Foreskin fibroblast (primary cell): ENCODE measurements at places on chromosomes 1 and 21.
A peak's percentile ranks its signal among the peaks of the same experiment; 100 is the strongest.

DNA sequence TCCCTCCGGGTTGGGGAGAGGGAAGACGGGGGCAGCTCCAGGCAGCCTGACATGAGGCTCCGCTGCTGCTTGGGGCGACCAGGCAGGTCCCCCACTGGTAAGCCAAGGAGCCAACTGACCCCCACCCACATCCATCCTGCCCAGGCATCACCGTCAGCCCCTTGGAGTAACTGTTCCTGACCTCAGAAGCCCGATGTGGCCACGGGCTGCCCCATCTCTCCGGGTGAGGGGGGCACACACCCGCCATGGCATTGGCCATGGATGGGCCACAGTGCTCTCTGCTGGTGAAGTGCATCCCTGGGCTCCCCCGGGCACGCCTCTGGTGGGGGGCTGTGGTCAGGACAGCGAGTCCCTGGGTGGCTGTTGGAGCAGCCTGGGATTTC lies 100.0 kb downstream of the CRYAA start:
- DNase-seq, result no peak

DNA sequence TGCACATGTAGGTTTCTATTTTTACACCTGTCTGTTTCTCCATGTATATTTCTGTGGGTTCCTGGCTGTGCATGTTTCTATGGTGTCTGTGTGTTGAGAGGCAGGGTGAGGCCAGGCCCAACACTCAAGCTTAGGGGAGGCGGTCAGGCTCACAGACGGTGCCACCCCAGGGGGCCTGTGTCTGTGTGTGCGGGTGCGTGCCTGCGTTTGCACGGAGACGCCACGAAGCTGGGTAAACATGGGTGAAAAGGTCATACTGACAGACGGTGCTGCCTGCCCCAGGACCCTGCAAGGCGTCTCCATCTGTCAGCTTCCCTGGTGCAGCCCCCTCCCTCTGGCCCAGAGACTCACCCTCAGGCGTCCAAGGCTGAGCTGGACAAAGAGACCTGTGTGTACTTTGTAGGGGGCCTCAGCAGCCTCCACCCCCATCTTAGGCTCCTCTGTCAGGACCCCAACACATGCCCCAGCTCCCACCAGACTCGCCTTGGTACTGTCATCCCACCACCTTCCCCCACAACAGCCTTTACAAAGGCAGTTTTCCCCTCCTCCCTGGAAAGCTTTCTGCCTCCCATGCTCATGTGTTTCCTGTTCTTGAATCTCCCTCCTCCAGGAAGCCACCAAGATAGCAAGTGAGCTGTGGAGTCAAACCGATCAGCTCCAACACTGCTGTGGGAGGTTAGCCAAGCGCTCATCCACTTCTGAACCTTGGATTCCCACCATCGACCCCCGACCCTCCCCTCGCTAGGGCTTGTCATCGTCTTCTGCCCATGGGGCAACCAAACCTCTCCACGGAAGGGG lies 34.1 kb downstream of the PTPRF start:
- no peak for DNase-seq

DNA sequence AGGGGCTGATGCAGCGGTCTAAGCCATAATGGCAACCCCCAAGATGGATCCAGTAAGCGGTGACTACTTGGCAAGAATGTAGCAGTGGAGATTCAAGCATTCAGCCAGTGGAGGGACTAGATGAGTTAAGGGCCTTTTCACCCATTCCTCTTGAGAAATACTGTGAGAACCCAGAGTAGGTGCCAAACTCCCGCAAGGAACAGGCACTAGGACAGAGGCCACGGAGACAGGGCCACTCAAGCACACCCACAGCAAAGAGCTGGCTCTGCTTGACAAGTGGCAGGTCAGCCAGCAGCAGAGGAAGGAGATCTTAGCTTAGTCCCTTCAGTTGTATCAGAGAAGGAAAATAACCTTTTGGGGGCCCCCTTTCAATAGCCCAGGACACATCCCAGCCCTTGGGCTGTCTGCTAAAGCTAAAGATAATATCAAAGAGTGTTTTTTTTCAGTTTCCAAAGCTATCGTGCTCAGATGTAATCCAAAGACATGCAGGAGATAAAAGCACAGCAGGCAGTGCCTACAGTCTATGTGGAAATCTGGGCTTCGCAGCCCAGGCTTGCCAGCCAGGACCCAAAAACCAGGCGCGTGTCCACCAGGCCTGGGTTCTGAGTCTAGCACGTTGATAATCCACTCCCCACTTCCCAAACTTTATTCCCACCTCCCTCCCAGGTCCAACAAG lies 62.0 kb upstream of the GOLT1A start:
- DNase-seq, result no peak

- DNase-seq, result no peak
These were observed 75.0 kb upstream of the EXO1 start for GRCh38 chr1:241772932-241773500.

DNA sequence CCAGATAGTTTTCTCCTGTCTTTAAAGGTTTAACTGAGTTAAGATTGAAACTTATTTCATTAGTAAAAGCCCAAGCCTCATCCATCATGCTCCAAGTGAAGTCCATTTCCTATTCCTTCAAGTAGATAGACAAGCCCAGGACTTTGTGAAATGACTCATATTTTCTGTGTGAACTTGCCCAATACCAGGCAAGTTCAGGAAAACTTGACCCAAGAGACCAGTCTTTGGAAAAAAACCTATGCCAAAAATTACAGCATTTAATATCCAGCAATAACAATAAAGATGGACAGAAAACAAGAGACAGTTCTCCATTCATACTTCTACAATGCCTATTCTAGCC lies 405 bp upstream of the RAB29 start:
- peak; percentile 44 for DNase-seq

- peak; percentile 91 for DNase-seq
These were observed 111.4 kb upstream of the ARTN start for GRCh38 chr1:43822040-43822690.

GRCh38 chr1:75265792-75266191 lies 131.6 kb downstream of the LHX8 start:
- DNase-seq, result peak; percentile 3

DNA sequence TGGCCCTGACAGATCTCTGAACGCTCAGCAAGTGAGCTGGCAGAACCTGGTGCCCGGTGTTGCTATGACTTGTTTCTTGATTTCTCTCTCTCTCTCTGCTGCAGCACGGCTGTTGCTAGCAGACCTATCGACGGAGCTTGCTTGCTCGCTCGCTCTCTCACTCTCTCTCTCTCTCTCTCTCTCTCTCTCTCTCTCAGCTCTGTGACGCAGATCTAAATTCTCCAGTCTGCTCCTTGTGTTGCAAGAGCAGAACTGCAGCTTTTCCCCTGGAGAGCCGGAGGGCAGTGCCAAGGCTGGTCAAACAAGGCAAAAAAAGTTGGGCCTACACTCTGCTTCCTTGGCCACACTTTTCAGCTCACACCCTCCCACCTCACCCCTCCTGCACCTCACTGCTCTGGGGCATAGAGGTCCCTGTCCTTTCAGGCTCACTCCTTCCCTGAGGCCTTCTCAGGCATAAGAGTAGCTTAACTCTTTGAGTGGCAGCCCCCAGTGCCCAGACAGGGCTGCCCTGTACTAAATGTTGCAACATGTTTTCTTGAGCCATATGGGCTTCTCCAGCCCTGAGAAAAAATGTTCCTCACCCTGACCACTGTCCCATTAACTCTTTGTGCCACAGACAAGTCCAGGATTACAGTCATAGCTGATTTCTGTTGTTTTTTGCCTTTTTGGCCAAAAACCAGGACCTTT lies 72.2 kb downstream of the CD46 start:
- peak; percentile 94 for DNase-seq

GRCh38 chr1:89699451-89699986 lies 66.6 kb downstream of the LRRC8C start:
- no peak for DNase-seq

- DNase-seq, result no peak
These were observed 16.8 kb downstream of the RNF19B start for GRCh38 chr1:32947669-32948389.

GRCh38 chr21:34083357-34083756 lies 10.0 kb downstream of the MRPS6 start:
- no peak for DNase-seq

DNA sequence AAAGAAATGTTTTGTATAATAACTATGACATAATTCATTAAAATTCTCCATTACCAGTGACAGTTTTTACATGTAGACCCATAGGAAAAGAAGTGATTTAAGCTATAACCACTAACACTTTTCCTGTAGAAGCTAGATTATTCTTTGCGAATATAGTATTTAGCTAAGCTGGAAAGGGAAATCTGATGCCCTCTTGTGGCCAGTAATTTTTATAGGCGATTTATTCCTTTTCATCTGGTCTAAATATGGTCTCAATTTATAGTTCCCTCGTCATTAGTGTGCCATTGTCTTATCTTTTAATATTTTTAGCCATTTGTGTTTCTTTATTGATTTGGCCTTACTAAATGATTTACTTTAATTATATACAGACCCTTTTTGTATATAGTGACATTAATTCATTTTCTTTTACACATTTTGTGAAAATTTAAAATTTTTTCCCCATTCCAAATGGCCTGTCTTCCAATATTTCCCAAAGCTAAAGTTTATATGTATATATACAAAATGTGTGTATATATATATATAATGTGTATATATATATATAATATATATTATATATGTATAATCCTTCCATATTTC lies 26.7 kb downstream of the BTG3 start:
- DNase-seq, result peak; percentile 25

GRCh38 chr1:65267683-65268082 lies 41.7 kb upstream of the DNAJC6 start:
- DNase-seq, result no peak

- no peak for DNase-seq
These were observed 64.2 kb upstream of the SMYD2 start for GRCh38 chr1:214216779-214217178.
